Naive B cell (primary cell): ENCODE measurements at places on chromosomes 2 and 18. TPM values are rescaled to one million over a fixed set of nuclear protein-coding genes. Genes with fewer than 3 reads are reported as not detected.

The EGR4 gene
- polyA plus RNA-seq, result not detected

The SCN2A gene
- polyA plus RNA-seq, result not detected

The GPBAR1 gene
- polyA plus RNA-seq, result 0.18 TPM

- no peaks in the 10 kb centered on the region for H3K4me1 ChIP-seq
- no peak overlapping the region for H3K27ac ChIP-seq
- no peaks in the 10 kb centered on the region for H3K36me3 ChIP-seq
- DNase-seq, result no peak
- H3K27me3 ChIP-seq, result no peaks in the 10 kb centered on the region
Observed at GRCh38 chr18:40235836-40236235, 1719.2 kb upstream of the PIK3C3 start.

GRCh38 chr18:36382854-36383253 is 85.3 kb downstream of the FHOD3 start:
- H3K36me3 ChIP-seq, result no peaks in the 10 kb centered on the region
- no peak for DNase-seq
- no peak overlapping the region for H3K27ac ChIP-seq
- H3K4me3 ChIP-seq, result no peak overlapping the region
- H3K27me3 ChIP-seq, result peaks cover 33% of the 10 kb centered on the region

DNA sequence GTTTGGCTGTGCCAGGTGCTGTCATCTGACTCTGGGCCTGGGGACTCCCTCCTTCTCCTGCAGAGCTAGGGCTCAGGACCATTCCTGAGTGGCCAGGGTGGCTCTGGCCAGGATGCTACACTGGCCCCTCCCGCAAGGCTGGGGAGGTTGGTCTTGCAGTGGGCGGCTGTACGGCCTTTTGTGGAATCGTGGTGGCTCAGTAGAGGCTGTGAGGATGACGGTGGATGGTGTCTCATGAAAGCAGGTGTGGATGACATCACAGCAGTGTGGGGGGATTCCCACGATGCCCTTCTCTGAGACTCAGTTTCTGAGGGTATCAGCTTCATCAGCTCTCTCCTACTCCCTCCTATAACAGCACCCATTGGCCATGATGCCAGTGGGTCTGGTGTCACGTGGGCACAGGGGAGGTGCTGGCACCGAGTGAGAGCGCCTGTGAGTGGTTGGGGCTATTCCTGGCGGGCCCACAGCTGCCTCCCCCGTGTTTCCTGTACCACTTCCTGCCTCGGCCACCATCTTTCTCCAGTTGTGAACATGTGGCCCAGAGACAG is 144.2 kb upstream of the HDAC4 start:
- no peak overlapping the region for H3K27ac ChIP-seq
- no peaks in the 10 kb centered on the region for H3K4me1 ChIP-seq
- H3K4me3 ChIP-seq, result no peak overlapping the region

- no peak overlapping the region for H3K4me3 ChIP-seq
- H3K27me3 ChIP-seq, result no peaks in the 10 kb centered on the region
- H3K27ac ChIP-seq, result no peak overlapping the region
- H3K36me3 ChIP-seq, result no peaks in the 10 kb centered on the region
- no peaks in the 10 kb centered on the region for H3K4me1 ChIP-seq
- no peak for DNase-seq
Observed at GRCh38 chr2:214006601-214007000, 404.3 kb upstream of the VWC2L start.

DNA sequence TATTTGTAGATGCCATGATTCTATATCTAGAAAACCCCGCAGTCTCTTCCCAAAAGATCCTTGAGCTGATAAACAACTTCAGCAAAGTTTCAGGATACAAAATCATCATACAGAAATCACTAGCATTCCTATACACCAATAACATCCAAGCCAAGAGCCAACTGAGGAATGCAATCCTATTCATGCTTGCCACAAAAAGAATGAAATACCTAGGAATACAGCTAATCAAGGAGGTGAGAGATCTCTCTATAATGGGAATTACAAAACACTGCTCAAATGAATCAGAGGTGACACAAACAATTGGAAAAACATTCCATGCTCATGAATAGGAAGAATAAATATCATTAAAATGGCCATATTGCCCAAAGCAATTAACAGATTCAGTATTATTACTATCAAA is 551.4 kb upstream of the SLC39A10 start:
- H3K4me1 ChIP-seq, result no peaks in the 10 kb centered on the region
- no peaks in the 10 kb centered on the region for H3K36me3 ChIP-seq
- H3K27me3 ChIP-seq, result no peaks in the 10 kb centered on the region
- H3K27ac ChIP-seq, result no peak overlapping the region
- H3K4me3 ChIP-seq, result no peak overlapping the region

- no peak for DNase-seq
- H3K36me3 ChIP-seq, result no peaks in the 10 kb centered on the region
- no peaks in the 10 kb centered on the region for H3K4me1 ChIP-seq
- peaks cover 8% of the 10 kb centered on the region for H3K27me3 ChIP-seq
Observed at GRCh38 chr2:226656367-226656766, 143.3 kb downstream of the IRS1 start.

The CHST10 gene
- polyA plus RNA-seq, result 6.7 TPM

The RAX gene
- polyA plus RNA-seq, result not detected

- no peaks in the 10 kb centered on the region for H3K4me1 ChIP-seq
- no peak for DNase-seq
- peaks cover 5% of the 10 kb centered on the region for H3K27me3 ChIP-seq
Observed at GRCh38 chr2:225556461-225556860, 157.0 kb downstream of the NYAP2 start.

GRCh38 chr2:9269695-9270360 is 63.2 kb downstream of the ASAP2 start:
- no peak overlapping the region for H3K27ac ChIP-seq
- no peak overlapping the region for H3K4me3 ChIP-seq

The ST8SIA5 gene
- polyA plus RNA-seq, result not detected

DNA sequence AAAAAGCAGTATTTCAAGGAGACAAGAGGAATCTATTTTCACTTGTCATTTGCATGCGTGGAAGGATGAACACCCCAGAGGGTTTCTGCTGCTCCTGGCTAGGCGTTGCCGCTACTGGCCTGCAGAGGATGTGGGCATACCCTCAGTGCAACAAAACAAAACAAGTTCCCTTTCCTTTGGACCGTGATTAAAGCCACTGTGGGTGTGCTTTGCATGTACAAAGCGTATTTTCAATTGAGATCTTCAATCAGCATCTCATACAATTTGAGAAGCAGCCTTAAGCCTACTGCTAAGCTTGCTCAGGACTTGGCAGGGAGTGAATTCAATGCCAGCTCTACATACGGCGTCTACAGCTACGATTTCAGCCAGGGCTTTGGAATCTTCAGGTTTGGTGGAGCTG is 298.4 kb downstream of the LPIN1 start:
- DNase-seq, result peak; percentile 81
- H3K36me3 ChIP-seq, result no peaks in the 10 kb centered on the region
- peak overlapping the region; percentile 52 for H3K4me3 ChIP-seq
- H3K27ac ChIP-seq, result peak overlapping the region; percentile 78
- H3K4me1 ChIP-seq, result peaks cover 98% of the 10 kb centered on the region
- H3K27me3 ChIP-seq, result no peaks in the 10 kb centered on the region

DNA sequence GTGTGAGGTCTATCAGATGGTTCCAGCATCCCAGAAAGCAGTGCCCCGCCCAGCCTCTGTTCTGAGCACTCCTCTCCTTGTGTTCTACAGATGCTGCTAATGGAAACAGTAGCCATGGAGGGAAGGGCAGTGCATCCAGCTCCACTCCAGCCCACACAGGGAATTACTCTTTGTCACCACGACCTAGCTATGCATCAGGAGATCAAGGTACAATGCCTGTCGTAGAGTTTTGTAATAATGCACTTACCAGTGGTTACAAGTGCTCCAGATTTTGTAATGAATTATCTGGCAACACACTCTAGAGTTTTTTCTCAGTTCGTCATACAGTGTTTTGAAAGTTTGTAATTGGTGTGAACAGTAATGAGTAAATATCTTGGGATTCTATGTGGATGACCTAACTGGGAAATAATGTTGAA is 161.1 kb downstream of the ESCO1 start:
- H3K4me1 ChIP-seq, result no peaks in the 10 kb centered on the region
- no peak for DNase-seq
- H3K27ac ChIP-seq, result no peak overlapping the region
- no peak overlapping the region for H3K4me3 ChIP-seq
- no peaks in the 10 kb centered on the region for H3K36me3 ChIP-seq

DNA sequence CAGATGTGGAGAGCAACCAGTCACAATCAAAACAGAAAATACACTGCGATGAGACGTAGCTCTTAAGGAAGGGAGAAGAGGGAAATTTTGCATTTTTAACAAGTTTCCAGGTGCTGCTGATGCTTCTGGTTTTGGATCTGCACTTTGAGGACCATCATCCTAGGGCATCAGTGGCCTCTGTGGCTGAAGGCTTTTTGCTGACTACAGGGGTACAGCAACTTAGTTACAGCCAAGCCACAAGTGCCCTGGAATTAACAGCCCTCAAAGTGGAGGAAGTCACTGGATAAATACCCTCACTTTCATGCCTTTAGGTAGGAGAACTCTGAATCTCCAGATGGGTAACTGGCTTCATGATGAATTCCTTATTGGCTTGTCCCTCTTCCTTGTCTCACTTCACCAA is 700.9 kb downstream of the TMEM182 start:
- no peak for DNase-seq
- H3K4me1 ChIP-seq, result no peaks in the 10 kb centered on the region
- H3K36me3 ChIP-seq, result no peaks in the 10 kb centered on the region
- no peaks in the 10 kb centered on the region for H3K27me3 ChIP-seq

- H3K36me3 ChIP-seq, result peaks cover 4% of the 10 kb centered on the region
- peaks cover 17% of the 10 kb centered on the region for H3K4me1 ChIP-seq
- no peak for DNase-seq
- H3K27me3 ChIP-seq, result no peaks in the 10 kb centered on the region
Observed at GRCh38 chr18:58097907-58098166, 53.8 kb downstream of the NEDD4L start.

- no peak overlapping the region for H3K4me3 ChIP-seq
- no peak overlapping the region for H3K27ac ChIP-seq
- no peaks in the 10 kb centered on the region for H3K4me1 ChIP-seq
Observed at GRCh38 chr2:153404792-153405191, 73.8 kb downstream of the RPRM start.

DNA sequence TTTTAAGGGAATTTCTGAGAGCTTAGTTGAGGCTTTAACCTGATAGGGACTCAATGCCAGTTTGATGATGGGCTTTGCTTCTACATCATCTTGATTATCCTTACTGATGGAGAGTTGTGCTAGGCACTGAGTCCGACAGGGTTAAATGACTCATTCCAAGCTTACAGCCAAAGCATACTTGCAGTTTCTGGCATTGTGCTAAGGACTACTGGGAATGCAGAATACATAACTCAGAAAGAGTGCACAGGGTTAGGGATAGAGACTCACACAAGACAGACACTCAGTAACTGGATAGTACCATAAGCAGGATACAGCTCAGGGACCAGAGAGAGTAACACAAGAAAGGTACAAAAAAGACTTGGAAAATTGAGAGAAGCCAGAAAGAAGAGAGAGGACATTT is 94.1 kb upstream of the SLC14A2 start:
- H3K4me1 ChIP-seq, result no peaks in the 10 kb centered on the region
- DNase-seq, result no peak
- no peaks in the 10 kb centered on the region for H3K27me3 ChIP-seq
- no peaks in the 10 kb centered on the region for H3K36me3 ChIP-seq
- H3K27ac ChIP-seq, result no peak overlapping the region

DNA sequence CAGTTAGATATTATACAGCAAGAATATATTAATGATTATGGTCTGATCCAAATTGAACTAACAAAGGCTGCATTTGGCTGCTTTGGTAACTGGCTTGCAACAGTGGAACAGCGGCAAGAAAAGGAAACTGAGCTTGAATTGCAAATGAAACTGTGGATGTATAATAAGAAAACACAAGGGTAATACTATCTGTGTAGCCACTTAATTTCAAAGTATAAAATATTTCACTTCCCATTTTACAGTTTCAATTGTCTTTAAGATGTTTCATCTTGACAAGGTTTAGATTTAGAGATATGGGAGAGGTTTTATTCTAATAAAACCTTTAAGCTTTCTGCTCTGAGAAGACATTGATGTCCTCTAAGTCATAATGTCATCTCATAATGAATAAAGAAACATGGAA is 23.8 kb downstream of the WDR75 start:
- H3K4me3 ChIP-seq, result no peak overlapping the region
- no peak overlapping the region for H3K27ac ChIP-seq
- H3K27me3 ChIP-seq, result no peaks in the 10 kb centered on the region
- peaks cover 18% of the 10 kb centered on the region for H3K4me1 ChIP-seq
- no peak for DNase-seq

DNA sequence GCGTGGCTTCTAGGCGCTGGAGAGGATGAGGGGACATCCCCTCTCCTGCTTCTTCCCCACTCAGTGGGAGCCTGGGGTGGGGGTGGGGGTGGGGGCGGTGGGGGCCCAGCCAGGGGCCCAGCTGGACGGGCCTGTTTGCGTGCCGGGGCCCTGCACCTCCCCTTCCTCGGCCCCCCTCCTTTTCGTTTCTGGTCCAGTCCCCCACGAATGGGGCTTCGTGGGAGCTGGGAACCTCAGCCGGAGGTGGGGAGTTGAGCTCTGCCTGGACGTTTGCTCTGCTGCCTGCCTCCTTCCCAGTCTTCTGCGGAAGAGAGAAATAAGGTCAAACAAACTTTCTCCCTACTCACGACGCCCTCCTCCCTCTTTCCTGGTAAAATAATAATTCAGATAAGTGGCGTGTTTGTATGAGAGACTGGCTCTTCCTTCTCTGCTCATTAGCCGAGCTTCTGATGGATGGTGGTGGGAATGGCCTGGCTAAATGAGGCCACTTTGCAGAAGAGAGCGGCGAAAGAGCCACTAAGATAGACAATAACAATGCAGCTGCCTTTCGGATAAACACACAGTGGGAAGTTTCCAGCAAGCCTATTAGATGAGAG is 782 bp downstream of the MTA3 start:
- no peak for DNase-seq
- H3K4me3 ChIP-seq, result peak overlapping the region; percentile 88
- H3K36me3 ChIP-seq, result no peaks in the 10 kb centered on the region
- H3K27ac ChIP-seq, result peak overlapping the region; percentile 81

The TAF4B gene
- 11.3 TPM for polyA plus RNA-seq

GRCh38 chr2:218855305-218856166 is 4.1 kb upstream of the WNT6 start:
- no peak overlapping the region for H3K4me3 ChIP-seq
- peaks cover 76% of the 10 kb centered on the region for H3K27me3 ChIP-seq
- H3K36me3 ChIP-seq, result peaks cover 6% of the 10 kb centered on the region
- peaks cover 22% of the 10 kb centered on the region for H3K4me1 ChIP-seq
- DNase-seq, result no peak
